Stimulated activated CD4-positive, alpha-beta T cell treated with anti-CD3 and anti-CD28 coated beads, Interleukin-1b, Interleukin-23, amount 100 ng/mL, for 4 hours (primary cell): ENCODE measurements at places on chromosomes 3 and 15.

DNA sequence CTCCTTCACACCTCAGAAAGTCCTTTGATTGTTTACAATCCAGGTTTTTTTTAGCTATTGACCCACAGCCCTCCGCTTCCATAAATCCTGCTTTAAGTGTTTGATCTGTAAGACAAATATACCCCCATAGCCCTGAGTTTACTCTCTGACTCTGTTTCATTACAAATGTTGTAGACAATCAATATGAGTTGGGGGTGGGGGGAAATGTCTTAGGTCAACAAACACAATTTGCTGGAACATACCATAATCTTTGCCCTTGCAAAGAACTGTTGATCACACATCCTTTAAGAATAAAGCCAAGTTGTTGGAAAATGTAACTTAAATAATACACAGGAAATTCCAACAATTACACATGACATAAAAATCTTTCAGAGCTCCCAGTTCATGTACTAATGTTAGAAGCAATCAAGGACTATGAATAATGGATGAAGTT is 301.8 kb upstream of the SEMA6D start:
- DNase-seq = no peak

DNA sequence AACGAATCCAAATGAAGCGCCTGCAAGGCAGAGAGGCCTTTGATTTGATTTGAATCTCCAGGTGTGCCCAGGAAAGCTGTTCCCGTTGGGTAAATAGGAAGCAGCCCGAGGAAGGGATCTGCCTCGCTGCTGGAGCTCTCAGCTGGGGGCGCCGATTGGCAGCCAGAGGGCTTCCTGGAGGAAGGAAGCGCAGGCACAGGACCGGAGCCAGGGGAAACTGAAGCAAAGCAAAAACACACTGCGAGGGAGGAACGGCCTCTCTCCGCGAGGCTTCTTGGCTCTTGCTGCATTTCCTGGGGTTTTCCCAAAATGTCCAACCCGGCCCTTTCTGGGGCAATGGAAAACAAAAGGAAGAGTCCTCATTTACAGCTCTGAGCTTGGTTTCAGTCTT is 80.3 kb downstream of the TMEM266 start:
- DNase-seq = no peak

DNA sequence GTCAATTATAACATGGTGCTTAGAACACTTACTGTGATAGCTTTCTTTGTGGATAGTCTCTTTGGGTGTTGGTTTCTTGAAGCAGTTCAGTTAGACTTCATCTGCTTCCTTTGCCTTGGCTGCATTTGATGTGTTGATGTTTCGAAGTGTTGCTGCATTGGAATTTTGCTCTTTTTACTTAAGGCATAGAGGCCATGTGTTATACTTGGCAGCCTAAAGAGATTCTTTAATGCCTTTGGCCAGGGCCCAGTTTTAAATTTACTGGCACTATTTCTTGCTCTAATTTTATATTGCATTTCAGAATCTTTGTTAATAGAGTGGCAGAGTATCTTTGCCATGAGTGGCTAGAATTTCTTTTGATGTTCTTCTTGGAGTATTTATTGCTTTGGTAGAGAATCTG is 21.2 kb downstream of the NR1D2 start:
- no peak for DNase-seq

GRCh38 chr3:69087030-69087791 is 2.5 kb downstream of the ARL6IP5 start:
- DNase-seq = no peak

GRCh38 chr3:182567700-182568099 is 225.6 kb upstream of the ATP11B start:
- DNase-seq = no peak
